ENCODE measurements at places on chromosomes 4 and X. TPM values are rescaled to one million over a fixed set of nuclear protein-coding genes. Genes with fewer than 3 reads are reported as not detected.

SASH3 gene
- total RNA-seq = 0.26 TPM

SPANXN4 gene
- not detected for total RNA-seq

NMU gene
- 5.8 TPM for total RNA-seq

LANCL3 gene
- total RNA-seq = 0.12 TPM

GPM6B gene
- 1.8 TPM for total RNA-seq

F8A2 gene
- not detected for total RNA-seq

IL3RA gene
- 1.2 TPM for total RNA-seq

HPGD gene
- 158 TPM for total RNA-seq

ADH1B gene
- 684 TPM for total RNA-seq

PRRG1 gene
- 7.4 TPM for total RNA-seq

DNA sequence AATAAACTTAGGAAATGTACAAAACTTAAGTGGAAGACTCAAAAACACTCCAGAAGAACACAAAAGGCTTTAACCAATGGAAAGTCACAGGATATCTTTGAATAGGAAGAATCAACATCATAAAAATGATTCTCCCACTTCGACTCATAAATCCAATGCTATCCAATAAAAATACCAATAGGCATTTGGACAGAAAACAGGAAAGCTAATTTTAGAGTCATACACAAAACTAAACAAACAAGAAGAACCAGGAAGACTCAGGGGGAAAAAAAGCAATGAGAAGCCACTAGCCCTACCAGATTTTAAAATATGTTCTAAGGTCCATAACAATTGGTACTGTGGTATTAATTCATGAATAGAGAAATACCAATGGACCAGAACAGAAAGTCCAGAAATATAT lies 28.2 kb downstream of the SLC9A7 start:
- no peak overlapping the region for H3K4me3 ChIP-seq
- no peaks in the 10 kb centered on the region for H3K4me1 ChIP-seq

GRCh38 chr4:4651811-4652755 lies 110.2 kb upstream of the STX18 start:
- no peak for DNase-seq
- H3K36me3 ChIP-seq = no peaks in the 10 kb centered on the region
- no peaks in the 10 kb centered on the region for H3K27me3 ChIP-seq
- no peak overlapping the region for H3K4me3 ChIP-seq
- no peak overlapping the region for H3K27ac ChIP-seq

- DNase-seq = no peak
- no peaks in the 10 kb centered on the region for H3K36me3 ChIP-seq
- no peak overlapping the region for H3K4me3 ChIP-seq
- H3K27ac ChIP-seq = no peak overlapping the region
- H3K4me1 ChIP-seq = no peaks in the 10 kb centered on the region
Observed at GRCh38 chr4:139689093-139689722, 23.6 kb downstream of the MGST2 start.

DNA sequence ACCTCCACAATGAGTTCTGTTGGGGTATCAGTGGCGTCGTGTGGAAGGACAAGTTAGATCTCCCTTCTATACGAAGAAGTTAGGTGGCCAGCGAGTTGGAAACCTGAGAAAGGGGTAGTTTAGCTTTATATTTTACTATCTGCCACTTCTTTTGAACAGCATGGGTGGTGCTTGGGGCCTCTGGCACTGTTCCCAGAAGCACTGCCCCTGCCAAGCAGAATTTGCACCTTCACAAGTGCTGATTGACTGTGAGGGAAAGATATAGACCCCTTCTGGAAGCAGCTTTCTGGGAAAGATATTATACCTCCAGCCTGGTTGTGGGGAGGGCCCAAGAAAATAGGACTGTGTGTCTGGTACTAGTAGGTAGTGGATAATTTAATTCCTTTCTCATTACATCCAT lies 246.9 kb downstream of the FBXO8 start:
- H3K4me1 ChIP-seq = no peaks in the 10 kb centered on the region
- H3K4me3 ChIP-seq = no peak overlapping the region
- DNase-seq = no peak
- no peaks in the 10 kb centered on the region for H3K36me3 ChIP-seq
- H3K27ac ChIP-seq = no peak overlapping the region

- DNase-seq = no peak
- H3K4me3 ChIP-seq = no peak overlapping the region
- no peak overlapping the region for H3K27ac ChIP-seq
- H3K36me3 ChIP-seq = no peaks in the 10 kb centered on the region
- H3K4me1 ChIP-seq = no peaks in the 10 kb centered on the region
Observed at GRCh38 chrX:72051589-72051988, 80.1 kb downstream of the RTL5 start.

- no peak overlapping the region for H3K27ac ChIP-seq
- no peak overlapping the region for H3K4me3 ChIP-seq
- H3K4me1 ChIP-seq = no peaks in the 10 kb centered on the region
- no peak for DNase-seq
Observed at GRCh38 chrX:11050013-11050412, 61.1 kb upstream of the HCCS start.

DNA sequence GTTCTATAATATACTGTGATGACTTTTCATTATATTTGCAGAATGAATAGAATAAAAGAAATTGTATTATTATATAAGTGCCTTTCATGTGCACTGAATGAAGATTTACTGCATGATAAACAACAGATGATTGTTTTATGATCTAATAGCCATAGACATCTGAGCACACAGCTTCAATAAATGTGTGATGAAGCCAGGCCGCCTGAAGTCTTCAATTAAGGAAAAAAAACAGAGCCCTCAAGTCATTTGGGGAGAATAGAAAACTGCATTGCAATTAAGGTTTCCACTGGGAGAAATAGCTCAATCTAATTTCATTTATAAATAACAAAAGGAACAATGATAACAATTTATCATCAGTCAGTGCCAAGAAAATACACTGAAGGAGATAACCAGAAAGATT lies 955.2 kb downstream of the FSTL5 start:
- H3K27me3 ChIP-seq = no peaks in the 10 kb centered on the region
- no peaks in the 10 kb centered on the region for H3K4me1 ChIP-seq
- H3K27ac ChIP-seq = no peak overlapping the region

DNA sequence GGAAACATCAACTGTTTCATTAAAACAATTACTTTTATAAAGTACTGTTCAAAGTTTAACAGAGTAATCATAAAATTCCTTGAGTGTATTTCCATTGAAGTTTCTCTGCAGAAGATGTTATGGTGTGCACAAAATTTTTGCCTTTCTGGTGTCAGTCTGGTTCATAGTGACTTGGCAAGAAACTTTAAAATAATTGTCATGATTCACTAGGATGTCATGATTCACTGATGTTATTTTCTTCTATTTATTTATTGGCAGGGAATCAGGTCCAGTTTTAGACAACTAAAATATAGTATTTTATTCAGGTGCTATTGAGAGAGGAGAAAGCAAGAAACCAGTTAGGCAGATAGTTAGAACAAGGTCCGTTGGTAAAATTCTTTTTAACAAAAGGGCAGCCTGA lies 3.8 kb downstream of the UGT2A1 start:
- H3K4me1 ChIP-seq = no peaks in the 10 kb centered on the region
- no peak for DNase-seq
- no peak overlapping the region for H3K27ac ChIP-seq
- no peaks in the 10 kb centered on the region for H3K36me3 ChIP-seq
- no peak overlapping the region for H3K4me3 ChIP-seq

GRCh38 chr4:138693526-138693925 lies 322.1 kb upstream of the NOCT start:
- no peak for DNase-seq
- H3K27ac ChIP-seq = no peak overlapping the region
- no peak overlapping the region for H3K4me3 ChIP-seq
- H3K4me1 ChIP-seq = no peaks in the 10 kb centered on the region
- no peaks in the 10 kb centered on the region for H3K27me3 ChIP-seq
- no peaks in the 10 kb centered on the region for H3K36me3 ChIP-seq

- no peaks in the 10 kb centered on the region for H3K36me3 ChIP-seq
- H3K27me3 ChIP-seq = no peaks in the 10 kb centered on the region
- no peaks in the 10 kb centered on the region for H3K4me1 ChIP-seq
- no peak overlapping the region for H3K27ac ChIP-seq
- no peak overlapping the region for H3K4me3 ChIP-seq
- no peak for DNase-seq
Observed at GRCh38 chr4:104486716-104487504, 7.8 kb downstream of the CXXC4 start.

- no peak overlapping the region for H3K27ac ChIP-seq
- no peaks in the 10 kb centered on the region for H3K36me3 ChIP-seq
- H3K4me3 ChIP-seq = no peak overlapping the region
- H3K4me1 ChIP-seq = no peaks in the 10 kb centered on the region
Observed at GRCh38 chrX:69531031-69531755, 27.1 kb downstream of the NALF2 start.

DNA sequence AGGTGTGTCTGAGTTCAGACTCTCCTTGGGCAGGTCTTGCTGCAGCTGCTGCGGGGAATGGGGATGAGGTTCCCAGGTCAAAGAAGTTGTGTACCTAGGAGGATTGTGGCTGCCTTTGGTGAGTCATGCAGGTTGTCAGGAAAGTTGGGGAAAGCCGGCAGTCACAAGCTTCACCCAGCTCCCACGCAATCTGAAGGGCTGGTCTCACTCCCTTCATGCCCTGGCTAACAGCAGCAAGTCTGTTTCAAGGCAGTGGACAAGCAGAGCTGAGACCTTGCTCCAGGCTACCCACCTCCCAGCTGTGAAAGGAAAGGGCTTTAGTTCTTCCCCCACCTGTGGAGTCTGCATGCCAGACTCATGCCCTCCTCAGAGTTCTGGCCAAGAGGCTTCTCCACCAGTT lies 287.2 kb downstream of the DTHD1 start:
- H3K4me3 ChIP-seq = no peak overlapping the region
- DNase-seq = no peak
- no peaks in the 10 kb centered on the region for H3K36me3 ChIP-seq

GRCh38 chr4:44017422-44017739 lies 431.2 kb downstream of the KCTD8 start:
- H3K27ac ChIP-seq = no peak overlapping the region
- no peaks in the 10 kb centered on the region for H3K4me1 ChIP-seq
- no peak overlapping the region for H3K4me3 ChIP-seq
- DNase-seq = no peak

GRCh38 chr4:181685461-181685860 lies 557.7 kb upstream of the TENM3 start:
- no peaks in the 10 kb centered on the region for H3K36me3 ChIP-seq
- no peaks in the 10 kb centered on the region for H3K27me3 ChIP-seq
- H3K4me3 ChIP-seq = no peak overlapping the region
- H3K27ac ChIP-seq = no peak overlapping the region

DNA sequence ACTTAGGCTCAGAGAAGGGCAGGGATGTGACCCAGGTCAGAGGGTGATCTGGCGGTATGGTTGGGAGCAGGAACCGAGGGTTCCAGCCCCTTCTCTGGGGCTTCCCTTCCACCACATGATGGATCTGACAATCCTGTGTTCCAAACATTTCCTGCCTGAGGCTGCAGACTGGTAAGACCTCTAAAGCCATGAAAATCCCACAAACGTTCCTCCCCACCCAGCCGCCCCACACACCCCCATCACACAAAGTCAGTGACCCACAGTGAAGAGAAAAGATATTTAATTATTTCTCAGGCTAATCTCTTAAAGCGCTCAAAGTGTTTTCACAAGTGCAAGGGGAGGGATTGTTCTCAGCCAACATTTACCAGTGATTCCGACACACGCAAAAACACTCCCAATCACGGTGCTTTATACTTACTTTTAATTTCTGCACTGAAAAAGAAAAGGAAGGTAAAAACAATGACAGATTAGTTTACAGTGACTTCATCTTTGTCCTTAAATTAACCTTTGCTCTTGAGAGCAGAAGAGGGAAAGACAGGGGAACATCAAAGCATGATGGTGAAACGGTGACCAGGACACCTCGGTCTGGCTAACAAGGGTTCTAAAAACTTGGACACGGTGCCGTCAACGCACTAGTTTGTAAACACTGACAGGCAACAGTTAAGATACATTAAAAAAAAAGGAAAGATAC lies 42.4 kb downstream of the WDR1 start:
- DNase-seq = no peak
- H3K4me3 ChIP-seq = no peak overlapping the region
- no peaks in the 10 kb centered on the region for H3K36me3 ChIP-seq
- no peak overlapping the region for H3K27ac ChIP-seq
- H3K27me3 ChIP-seq = no peaks in the 10 kb centered on the region

DNA sequence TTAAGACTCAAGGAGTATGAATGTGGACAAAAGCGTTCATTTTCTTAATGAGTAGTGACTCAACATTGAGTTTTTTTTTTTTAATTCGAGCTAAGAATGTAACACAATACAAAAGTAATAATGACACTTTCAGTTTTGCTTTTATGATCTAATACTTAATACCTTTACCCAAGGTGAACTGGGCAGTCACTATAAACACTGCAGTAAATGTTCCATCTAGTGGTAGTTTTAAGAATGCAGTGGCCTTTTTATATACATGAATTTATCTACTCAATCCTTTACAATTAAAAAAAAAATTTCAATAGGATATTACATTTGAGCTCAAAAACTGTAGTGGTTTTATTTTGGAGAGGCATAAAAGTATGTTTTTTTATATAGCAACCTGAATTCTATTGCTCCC lies 33.9 kb downstream of the PDK3 start:
- no peaks in the 10 kb centered on the region for H3K27me3 ChIP-seq
- no peak overlapping the region for H3K4me3 ChIP-seq
- DNase-seq = no peak
- no peak overlapping the region for H3K27ac ChIP-seq
- H3K36me3 ChIP-seq = no peaks in the 10 kb centered on the region

- no peak overlapping the region for H3K27ac ChIP-seq
- no peaks in the 10 kb centered on the region for H3K36me3 ChIP-seq
- DNase-seq = no peak
- no peaks in the 10 kb centered on the region for H3K27me3 ChIP-seq
Observed at GRCh38 chrX:23704673-23705206, 37.4 kb downstream of the PRDX4 start.

DNA sequence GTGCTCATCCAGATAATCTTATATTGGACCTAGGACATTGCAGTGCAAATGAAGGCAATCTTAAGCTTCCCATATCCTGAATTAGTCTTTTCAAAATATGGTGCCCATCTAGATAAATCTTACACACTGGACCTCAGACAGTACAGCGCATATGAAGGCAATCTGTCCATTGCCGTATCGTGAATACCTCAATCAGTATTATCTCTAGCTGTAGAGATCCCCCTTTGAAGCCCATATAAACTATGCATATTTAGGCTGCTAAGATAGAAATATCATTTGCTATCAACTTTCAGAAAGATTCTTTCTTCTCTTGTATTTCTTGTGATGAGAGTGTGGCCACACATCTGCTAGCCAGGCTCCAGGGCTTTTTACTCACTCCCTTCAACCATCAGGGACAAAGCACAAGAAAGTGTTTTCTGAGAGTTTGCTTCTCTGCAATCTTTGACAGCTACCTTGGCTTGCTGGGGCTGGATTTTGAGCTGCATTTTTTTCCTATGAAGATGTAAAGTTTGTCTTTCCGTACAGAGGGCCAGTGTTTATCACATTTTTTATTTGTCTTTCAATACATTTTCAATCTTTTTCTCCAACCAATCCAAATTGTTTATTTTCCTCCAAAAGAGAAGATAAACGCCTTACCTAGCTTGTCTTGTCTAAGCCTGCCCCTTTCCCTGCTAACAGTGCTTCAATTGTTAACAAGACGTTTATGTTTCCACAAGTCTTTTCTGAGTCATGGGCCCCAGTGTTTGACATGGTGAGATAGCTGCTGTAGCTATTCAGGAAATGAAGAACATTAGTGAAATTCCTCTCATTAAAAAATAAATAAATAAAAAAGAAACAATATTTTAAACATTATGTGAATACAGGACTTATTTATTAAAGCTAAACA lies 57.6 kb upstream of the FAT1 start:
- no peaks in the 10 kb centered on the region for H3K36me3 ChIP-seq
- H3K27ac ChIP-seq = no peak overlapping the region

GRCh38 chr4:108947526-108947925 lies 184.7 kb upstream of the ETNPPL start:
- no peaks in the 10 kb centered on the region for H3K27me3 ChIP-seq
- H3K36me3 ChIP-seq = no peaks in the 10 kb centered on the region
- DNase-seq = no peak
- no peak overlapping the region for H3K27ac ChIP-seq
- no peaks in the 10 kb centered on the region for H3K4me1 ChIP-seq
